Hematopoietic multipotent progenitor cell treated with erythropoietin and hydrocortisone succinate and interleukin-3 and kit ligand, for 17 days (in vitro differentiated cells): ENCODE measurements at places on chromosomes 12 and 14.

GRCh38 chr14:93727039-93727740 lies 61.1 kb downstream of the PRIMA1 start:
- no peak for DNase-seq

DNA sequence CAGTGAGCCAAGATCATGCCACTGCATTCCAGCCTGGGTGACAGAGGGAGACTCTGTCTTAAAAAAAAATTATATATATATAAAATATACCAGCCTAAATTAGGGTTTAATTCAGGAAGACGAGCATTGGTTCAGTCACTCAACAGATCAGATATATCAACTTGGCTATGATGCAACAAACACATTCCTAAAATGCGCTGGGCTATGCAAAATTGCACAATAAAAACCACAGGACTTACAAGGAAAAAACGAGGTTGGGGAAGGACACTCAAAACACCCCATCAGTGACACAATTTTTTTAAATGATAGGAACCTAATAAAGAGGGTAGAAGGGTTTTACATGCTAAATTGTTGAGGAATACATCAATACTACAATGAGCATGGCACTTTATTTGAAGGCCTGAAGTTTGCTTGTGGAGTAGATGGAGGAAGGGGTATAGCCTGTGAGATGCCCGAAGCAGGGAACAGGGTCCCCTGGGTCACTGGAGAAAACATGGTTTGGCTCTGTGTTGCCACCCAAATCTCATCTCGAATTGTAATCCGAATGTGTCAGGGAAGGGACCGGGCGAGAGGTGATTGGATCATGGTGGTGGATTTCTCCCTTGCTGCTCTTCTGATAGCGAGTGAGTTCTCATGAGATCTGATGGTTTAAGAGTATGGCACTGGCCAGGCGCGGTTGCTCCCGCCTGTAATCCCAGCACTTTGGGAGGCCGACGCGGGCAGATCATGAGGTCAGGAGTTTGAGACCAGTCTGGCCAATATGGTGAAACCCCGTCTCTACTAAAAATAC lies 71.2 kb downstream of the TNFAIP2 start:
- no peak for DNase-seq

DNA sequence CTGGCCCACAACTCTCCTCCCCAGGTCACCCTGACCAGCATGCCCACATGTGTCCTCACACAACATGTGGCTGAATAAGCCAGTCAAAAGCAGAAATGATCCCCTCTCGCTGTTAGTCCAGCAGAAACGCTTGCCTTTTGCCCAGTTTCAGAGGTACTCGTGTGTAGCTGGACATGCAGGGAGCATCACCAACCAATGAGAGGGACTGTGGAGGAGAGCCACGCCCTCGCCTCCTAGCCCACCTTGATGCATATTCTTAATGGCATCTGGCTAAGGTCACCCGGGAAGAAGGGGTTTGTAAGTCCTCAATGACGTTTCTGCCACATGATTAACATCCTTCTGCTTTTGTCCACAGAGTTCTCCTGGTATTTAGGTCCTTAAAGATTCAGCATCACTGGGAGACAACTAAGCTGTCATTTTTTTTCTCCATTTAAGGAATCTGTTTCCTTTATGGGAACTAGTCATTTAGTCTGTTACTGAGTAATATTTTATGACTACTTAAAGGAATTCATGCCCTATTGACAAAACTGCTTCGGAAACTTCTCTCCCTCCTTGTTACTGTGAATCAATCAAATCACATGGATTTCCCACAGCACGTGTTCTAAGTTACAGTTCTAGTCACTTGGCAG lies 134.0 kb downstream of the GCH1 start:
- no peak for DNase-seq

DNA sequence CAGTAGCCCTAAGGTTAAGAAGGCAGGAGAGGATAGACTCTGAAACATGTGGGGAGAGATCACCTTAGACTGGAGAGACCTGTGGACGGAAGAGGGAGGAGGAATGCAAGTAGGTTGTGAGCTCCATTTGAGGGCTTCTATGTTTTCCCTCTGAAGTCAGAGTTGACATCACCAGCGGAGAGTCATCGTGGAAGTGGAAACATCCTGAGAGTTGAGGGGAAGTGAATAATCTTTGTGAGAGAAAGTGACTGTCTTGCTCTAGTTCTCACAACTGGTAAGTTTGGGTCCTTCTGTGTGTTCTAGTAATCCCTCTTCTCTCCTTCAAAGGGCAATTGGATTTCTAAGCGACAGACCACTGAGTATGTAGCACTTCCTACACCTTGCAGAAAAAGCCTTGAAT lies 103.6 kb upstream of the CCND2 start:
- no peak for DNase-seq

GRCh38 chr12:132083614-132083940 lies 60.5 kb downstream of the DDX51 start:
- no peak for DNase-seq

DNA sequence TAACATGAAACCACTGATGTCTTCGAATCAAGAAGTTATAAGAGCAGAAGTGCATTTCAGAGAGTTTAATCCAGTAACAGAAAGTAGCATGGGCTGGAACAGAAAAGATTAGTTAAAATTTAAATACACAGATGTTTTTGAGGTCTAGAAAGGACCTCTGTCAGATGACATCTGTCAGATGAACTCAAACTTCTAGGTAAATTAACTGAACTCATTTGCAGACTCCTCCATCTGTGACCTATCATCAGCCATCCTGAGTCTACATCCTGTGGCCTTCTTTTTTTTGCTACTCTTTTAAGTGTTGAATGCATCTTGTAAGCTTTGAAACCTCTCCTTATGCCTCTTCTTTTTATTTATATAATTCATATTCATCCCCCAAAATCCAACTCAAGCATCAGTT lies 53.3 kb downstream of the C2CD5 start:
- DNase-seq, result no peak

- DNase-seq, result no peak
These were observed 241.7 kb downstream of the DPF3 start for GRCh38 chr14:72652179-72652578.

GRCh38 chr14:61456720-61457119 lies 135.3 kb downstream of the PRKCH start:
- peak; percentile 76 for DNase-seq

GRCh38 chr12:65685514-65685913 lies 138.8 kb upstream of the HMGA2 start:
- no peak for DNase-seq

DNA sequence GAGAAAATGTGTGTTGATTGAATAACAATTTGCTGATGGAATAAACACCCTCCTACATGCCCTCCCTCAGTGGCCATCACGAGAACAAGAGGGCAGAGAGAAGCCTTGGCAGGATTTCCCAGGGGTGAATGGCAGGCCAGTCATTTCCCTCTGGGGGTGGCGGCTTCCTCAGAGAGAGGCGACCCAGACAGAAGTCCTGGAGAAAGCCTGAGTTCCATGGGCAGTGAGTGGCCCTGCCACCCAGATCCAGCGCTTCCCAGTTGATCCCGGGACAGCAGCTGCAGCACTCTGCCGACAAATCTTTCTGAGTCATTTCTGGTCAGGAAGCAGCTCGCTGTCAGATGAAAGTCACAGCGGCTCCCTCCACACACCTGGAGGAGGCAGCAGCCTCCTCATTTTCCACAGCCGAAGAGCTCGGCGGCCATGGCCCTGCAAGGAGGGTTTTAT lies 123.0 kb downstream of the SCARB1 start:
- DNase-seq, result no peak

- DNase-seq, result no peak
These were observed 156.2 kb upstream of the CPNE8 start for GRCh38 chr12:39061576-39061975.

GRCh38 chr14:36271222-36271621 lies 49.2 kb downstream of the MBIP start:
- DNase-seq, result no peak

DNA sequence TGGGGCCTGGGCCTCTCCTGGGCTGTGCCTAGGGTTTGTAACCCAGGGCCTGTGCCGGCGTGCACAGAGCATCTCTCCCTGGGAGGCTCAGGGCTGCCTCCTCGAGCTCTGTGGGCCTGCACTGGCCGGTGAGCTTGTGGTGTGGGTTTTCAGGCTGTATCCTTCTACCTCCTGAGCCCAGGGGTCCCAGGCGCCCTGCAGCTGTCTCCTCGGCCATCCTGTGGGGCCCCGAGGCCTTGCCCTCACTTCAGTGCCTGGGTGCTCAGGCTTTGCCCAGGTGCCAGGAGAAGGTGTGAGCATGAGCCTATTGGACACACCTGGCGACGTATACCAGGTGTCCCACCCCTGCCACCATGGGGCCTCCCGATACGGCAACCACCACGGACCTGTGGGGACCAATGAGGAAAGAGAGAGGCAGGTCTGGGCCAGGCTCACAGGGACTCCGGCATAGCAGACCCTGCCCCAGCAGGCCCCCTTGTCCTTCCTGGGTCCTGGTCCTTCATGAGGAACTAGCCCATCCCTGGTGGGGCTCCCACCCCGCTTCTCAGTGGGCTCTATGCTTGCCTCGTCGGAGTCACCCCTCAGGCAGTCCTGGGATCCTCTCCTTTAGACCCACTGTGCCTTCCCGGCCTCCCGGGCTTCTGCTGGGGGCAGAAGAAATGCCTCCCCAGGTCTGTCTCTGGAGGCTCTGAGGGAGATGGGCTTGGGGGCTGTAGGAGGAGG lies 400.2 kb downstream of the TMEM121 start:
- no peak for DNase-seq

- no peak for DNase-seq
These were observed 107.4 kb downstream of the NCOR2 start for GRCh38 chr12:124459852-124460645.

DNA sequence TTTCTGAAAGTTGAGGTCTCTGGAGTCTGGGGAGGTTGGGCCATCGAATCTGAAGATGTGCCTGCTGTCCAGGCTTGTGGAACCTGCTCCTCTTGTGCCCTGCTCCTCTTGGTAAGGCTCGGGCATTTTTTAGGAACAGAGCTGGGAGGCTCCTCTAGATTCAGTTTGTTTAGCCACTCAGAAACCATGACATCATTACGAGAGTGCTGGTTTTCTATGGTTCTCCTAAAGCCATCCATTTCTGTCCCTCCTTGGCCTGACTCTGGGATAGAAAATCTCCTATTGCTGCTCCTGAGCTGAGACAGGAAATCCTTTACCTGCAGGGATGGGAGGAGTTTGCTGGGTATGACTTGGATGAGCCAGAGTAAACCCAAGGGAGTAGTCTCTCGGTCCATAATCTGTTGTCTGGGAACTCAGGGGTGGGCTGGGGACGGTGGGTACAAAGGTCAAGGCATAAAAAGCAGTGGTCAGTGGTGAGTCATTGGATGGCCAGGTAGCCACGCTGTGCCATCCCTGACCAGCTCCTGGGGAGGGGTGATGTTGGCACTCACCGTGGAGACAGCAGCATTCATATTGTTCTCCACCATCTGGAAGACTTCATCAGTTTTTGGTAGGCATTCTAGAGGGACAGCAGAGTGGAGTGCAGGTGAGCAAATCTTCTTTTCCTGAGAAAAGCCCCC lies 2.4 kb upstream of the ADCY4 start:
- DNase-seq, result no peak

DNA sequence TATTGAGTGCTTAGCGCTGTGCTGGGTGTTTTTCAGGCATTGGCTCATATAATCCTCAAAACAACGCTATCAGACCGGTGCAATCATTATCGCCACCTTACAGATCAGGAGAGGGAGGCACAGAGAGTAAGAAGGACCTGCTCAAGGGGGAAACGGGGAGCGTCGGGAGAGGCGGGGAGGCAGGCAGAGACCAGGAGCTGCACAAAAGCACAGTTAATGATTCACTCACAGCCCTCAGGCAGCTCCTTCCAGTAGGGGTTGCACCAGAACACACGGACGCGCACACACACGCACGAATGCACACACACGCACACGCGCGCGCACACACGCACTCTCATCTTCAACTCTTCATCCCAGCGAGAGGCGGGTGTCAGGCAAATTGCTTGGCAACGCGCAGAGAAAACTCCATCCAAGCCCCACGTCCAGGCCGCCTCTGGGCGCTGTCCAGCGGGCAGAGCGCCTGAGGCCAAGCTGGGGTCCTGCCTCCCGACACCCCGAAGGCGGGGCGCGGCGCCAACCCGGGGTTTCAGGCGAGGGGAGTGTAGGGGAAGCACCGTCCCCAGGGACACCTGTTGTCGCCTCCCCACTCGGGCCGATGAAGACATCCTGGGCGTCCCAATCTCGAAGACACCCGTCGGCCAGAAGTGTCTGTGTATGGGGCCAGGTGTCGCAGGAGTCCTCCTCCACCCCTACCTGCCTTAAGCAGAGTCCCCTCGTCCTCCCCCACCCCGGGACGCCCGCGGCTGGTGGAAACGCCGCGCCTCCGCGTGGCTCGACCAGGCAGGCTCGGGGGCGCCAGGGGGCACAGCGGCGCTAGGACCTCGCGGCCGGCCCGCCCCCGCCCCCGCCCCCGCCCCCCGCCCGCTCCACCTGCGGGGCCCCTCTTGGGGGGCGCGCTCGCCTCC lies 35.5 kb upstream of the STON2 start:
- peak; percentile 25 for DNase-seq

GRCh38 chr14:30373526-30373925 lies 185.4 kb upstream of the G2E3 start:
- DNase-seq, result no peak

DNA sequence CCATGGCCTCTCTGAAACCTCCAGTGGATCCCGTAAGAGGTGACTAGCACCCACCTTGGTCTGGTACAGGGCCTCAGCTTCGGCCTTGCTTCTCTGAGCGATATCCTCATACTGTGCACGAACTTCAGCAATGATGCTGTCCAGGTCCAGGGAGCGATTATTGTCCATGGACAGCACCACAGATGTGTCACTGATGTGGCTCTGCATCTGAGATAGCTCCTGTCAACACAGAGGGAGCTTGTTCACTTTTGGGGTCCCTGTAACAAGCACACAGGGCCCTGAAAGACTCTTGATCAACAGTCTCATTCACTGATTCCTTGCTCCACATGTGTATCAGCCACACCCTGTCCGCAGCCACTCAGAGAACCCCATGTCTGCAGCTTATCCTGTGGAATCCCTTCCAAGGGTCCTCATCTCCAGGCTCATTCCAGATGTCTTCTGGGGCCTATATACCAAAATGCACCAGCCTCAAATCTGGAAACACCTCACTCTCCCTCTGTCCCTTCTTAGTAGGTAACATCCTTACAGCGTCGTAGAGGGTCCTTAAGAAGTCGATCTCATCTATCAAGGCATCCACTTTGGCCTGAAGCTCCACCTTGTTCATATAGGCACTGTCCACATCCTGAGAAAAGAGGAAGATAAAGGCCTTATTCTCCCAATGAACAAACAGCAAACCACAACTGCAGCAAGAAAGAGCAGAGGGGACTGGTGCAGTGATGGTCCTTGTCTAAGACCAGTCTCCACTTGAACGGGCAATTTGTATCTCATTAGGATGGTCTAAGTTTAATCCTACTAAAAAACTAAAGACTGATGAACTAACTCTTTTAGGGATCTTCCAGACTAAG lies 3.5 kb downstream of the KRT3 start:
- DNase-seq, result no peak

DNA sequence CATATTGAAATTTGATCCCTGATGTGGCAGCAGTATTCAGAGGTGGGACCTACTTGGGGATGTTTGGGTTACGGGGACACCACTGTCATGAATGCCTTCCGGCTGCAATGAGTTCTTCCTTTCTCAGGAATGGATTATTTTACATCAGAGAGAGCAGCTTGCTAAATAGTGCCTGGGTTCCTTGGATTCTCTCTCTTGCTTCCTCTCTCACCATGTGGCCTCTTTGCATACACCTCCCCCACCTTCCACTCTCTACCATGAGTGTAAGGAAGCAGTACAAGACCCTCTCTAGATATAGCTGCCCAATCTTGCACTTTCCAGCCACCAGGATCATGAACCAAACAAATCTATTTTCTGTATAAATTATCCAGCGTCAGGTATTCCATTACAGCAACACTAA lies 15.4 kb upstream of the SCAF11 start:
- DNase-seq, result no peak

- DNase-seq, result no peak
These were observed 57.9 kb upstream of the SLCO1B1 start for GRCh38 chr12:21073129-21073528.

- DNase-seq, result no peak
These were observed 53.0 kb downstream of the TBC1D30 start for GRCh38 chr12:64877363-64878004.
